ENCODE measurements at places on chromosomes 6 and 20.

DNA sequence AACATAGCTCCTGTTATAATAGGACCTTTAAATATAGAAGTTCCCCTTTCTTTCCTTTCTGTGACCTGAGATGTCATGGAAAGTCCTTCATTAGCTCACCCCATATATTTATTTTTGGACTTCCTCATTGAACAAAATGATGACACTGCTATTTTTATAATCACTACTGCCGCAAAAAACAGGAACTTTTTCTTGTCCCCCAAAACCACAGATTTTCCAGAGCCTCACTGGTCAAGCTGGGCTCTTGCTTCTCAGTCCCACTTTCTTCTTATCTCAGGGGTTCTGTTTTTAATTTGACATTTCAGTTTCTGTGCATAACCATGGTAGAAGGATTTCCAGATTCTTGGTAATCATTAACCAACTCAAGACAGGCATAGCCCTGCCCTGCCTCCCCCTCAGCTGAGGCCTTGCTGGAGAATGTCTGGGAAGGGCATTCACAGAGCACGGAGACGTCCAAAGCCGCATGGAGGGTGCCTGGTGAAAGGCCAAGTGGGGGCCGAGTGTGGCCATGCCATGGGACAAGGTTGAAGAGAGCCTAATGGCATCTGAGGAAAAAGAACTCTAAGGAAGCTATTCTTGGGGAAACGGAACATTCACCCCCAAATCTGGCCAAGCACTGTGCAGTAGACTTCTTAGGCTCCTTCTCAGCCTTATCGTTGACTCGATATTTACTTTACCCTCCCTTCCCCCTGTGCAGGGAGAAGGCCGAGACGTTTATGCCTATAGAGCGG is 73.7 kb downstream of the EDN1 start:
- peak; percentile 44 for DNase-seq

- no peak for DNase-seq
Observed at GRCh38 chr20:57566803-57567459, 6.0 kb downstream of the PCK1 start.

DNA sequence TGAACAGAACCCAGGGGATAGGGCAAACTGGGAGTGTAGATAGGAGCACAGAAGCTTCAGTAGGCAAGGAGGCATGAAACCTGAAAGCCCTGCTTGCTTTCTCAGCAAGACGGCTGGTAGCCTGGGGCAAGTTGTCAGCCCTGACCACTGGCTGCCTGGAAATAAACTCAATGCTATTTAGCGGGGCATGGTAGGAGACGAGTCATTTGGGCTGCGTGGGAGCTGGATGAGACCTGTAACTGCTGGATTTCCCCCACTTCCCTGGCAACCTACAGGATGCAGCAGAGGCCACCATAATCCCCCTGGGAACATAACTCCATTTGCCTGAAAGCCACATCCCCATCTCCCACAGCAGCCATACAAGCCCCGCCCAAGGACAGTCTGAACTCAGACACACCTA is 332.6 kb upstream of the TBX18 start:
- no peak for DNase-seq

- DNase-seq: no peak
Observed at GRCh38 chr6:1063671-1064355, 248.1 kb upstream of the FOXQ1 start.

DNA sequence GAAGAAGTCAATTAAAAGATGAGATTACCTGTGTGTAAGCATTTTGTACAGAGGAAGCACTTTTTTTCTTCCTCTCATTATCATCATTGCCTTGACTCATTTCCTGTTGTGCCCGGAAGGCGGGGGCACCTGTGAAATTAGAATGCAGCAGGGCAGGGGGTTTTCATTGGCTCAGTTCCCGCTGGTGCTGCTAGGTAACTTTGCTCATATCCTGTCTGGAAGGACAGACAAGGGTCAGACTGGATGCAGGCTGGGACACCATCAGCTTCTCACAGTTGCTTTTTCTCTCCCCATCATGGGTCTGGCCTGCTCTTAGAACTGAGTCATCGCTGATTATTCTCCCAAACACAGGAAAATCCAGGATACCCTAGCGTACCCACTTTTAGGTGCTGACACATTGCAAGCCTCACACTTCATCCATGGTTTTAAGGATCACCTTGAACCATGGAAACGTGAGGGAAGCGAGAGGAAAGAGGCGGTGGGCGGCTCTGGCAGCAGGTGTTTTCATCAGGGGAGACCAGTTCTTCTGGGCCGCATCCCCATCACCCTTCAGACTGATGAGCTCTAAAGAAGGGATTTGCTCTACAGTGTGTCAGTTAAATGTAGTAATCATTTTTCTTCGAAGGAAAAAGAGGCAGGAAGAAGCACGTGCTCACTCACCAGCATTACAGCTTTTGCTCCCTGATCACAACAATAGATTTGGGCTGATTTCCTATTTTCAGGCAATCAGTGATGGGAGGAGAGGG is 195.7 kb upstream of the SASH1 start:
- no peak for DNase-seq

- DNase-seq: no peak
Observed at GRCh38 chr6:3359101-3359752, 97.6 kb downstream of the SLC22A23 start.

GRCh38 chr6:85580878-85581267 is 12.8 kb downstream of the SNX14 start:
- no peak for DNase-seq

DNA sequence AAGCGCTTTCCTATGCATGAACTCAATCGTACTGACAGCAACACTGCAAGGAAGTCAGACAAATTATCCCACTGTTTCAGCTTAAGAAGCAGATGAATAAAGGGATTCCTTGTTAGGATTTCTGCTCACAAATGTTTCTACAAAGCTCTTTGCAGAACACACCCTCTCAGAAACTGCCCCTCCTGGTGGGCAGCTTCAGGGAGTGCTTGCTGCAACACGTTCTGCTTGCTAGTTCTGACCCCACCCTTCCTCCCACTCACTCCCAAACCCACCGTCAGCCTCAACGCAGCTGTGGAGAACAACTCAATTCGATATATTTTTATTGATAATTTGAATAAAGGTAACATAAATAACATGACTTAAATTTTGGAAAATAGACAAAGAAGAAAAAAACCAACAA is 250.8 kb upstream of the PRDM1 start:
- peak; percentile 52 for DNase-seq

DNA sequence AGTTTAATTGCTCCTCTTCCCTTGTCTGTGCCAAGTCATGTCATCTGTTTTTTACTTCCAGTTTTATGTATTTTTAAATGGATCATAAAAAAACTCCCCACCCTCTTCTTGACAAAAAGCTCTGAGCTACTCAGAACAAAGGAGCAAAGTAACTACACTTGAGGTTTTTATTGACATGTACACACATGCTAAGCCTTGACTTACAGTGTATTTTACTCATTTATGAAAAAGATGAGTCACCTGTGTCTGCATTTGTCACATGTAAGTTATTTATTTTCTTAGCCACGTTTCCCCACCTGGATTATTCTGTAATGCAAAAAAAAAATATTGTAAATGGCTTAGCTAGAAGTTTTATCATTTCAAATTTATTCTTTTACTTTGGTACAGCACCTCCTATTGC is 628.8 kb upstream of the SLC35B3 start:
- no peak for DNase-seq

DNA sequence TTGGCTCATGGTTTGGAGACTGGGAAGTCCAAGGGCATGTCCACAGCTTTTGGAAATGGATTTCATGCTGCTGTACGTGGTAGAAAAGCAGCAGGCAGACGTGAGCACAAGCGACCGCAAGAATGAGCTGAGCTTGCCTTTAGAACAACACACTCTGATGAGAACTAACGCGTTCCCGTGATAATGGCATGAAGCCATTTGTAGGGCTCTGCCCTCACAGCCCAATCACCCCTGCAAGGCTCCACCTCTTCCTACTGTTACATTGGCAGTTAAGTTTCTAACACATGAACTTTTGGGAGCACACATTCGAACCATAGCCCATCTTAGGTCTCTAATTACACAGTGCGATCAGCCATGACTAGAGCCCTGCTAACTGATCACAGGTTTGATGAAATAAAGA is 107.5 kb upstream of the TMEM170B start:
- DNase-seq: no peak

DNA sequence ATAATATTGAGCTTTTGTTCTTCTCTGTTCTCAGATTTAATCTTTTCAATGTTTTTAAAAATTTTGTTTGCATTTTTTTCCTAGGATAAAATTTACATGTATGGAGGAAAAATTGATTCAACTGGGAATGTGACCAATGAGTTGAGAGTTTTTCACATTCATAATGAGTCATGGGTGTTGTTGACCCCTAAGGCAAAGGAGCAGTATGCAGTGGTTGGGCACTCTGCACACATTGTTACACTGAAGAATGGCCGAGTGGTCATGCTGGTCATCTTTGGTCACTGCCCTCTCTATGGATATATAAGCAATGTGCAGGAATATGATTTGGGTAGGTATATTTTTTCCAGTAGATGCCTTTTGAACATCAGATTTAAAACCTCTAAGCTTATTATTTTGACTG is 89.8 kb downstream of the ATRN start:
- DNase-seq: no peak

- DNase-seq: no peak
Observed at GRCh38 chr6:151229401-151230276, 10.1 kb upstream of the AKAP12 start.

GRCh38 chr20:19016140-19016497 is 196.3 kb upstream of the SLC24A3 start:
- no peak for DNase-seq

DNA sequence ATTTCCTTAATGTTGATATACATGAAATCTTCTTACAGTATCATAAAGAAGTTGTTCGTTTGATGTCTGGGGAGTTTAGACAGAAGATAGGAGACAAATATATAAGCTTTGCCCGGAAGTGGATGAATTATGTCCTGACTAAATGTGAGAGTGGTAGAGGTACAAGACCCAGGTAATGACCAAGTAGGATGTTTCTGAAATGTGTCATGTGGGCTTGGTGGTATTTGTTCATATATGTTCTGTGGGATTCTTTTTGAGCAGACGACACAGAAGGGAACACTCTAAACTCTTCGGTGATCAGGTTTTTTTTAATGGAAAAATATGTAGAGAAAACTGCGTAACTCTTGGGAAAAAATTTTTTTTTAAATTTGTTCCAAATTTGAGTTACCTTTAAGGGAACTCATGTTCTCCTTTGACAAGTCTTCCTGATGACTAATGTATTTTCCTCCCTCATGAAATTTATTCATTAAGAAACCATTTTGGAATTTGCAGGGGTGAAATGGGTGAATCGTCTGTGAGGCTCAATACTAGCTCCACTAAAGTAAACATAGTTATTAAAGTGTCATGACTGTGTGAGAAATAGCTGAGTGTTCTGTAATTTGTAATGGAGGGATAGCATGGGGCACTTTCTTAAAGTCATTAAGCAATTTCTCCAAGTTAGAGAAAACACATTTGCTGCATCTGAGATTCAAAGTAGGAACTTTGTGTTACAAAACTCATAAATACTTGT is 100.6 kb downstream of the MAP3K4 start:
- DNase-seq: no peak

DNA sequence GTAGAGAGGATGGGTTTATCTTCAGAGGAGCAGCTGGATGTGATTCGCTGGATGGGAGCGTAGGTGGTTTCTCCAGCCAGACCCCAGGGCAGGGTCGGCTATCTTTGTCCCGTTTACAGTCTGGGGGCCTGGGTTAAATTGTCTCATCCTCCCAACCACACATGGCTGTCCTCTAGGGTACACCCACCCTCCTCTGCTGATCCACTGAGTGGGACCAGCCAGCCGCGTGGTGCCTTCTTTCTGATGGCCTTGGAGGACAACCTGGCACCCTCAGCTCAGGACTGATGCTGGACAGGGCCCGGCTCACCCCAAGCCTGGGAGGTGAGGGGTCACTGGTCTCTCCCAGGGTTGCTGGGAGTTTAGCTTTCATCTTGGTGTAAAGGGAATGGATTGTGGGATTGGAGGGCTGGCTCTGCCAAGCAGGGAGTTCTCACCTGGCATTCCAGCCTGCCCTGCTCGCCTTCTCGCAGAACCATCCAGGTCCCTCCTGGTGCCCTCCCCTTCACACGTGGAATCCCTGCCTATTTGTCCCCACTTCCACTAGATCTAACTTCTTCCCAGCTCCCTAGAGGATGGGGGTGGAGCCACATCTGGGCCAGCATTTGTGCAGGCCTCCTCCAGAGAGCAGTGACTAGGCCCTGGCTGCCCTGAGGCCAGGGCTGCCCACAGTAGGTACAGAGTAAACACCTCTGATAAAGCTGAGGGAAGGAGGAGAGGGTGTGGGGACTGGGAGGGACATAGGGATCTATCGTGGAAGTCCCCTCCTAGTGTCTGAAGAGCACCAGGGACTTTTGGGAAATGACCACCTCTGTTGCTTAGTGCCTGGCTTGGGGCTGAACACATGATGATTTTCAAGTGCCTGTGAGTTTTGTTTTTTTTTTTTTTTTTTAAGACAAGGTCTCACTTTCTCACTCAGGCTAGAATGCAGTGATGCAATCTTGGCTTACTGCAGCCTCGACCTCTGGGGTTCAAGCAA is 1.6 kb downstream of the ITPR3 start:
- no peak for DNase-seq

DNA sequence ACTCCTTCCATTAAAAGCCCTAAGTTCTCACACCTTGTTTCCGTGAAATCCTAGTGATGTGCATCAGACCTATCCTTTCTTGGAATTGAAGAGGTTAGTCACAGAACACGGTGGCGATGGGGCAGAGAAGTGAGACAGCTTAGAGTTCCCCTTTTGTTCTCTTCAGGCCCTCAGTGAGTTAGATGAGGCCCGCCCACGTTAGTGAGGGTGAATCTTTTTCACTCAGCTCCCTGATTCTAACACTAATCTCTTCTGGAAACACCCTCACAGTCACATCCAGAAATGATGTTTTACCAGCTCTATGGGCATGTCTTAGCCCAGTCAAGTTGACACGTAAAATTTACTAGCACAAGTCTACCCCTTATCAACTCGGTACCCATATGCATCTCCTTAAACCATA is 172.7 kb upstream of the NOX3 start:
- DNase-seq: peak; percentile 5

DNA sequence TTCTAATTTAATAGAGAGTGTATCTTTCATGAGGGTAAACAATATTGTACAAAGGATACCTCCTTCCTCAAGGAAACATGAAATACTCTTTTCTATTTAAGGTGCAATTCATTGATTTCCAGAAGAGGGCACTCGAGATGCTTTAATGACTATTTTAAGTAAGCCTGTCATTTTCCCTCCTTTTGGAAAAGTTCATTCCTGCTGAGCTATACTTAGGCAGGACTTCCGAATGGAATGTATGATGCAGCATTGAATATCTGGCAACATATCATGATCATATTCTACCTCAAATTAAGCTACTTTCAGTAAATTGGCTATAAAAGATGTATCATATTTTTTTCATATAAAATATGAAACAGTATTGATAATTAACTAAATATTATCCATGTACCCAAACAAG is 5.0 kb downstream of the DST start:
- DNase-seq: peak; percentile 15

DNA sequence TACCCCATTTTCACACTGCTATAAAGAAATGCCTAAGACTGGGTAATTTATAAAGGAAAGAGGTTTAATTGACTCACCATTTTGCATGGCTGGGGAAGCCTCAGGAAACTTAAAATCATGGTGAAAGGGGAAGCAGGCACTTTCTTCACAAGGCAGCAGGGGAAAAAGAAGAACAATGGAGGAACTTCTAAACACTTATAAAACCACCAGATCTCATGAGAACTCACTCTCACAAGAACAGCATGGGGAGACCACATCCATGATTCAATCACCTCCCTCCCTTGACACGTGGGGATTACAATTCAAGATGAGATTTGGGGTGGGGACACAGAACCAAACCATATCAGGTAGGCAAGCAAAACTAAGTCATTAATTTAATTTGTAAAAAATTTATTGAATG is 343.2 kb downstream of the FRK start:
- DNase-seq: no peak

GRCh38 chr6:163809364-163809763 is 394.8 kb downstream of the QKI start:
- no peak for DNase-seq

All from B cell (primary cell).